ENCODE measurements at places on chromosomes 7 and 10. TPM values are rescaled to one million over a fixed set of nuclear protein-coding genes. Genes with fewer than 3 reads are reported as not detected.
A peak's percentile ranks its signal among the peaks of the same experiment; 100 is the strongest.

- H3K36me3 ChIP-seq = no peaks in the 10 kb centered on the region
- DNase-seq = no peak
- H3K27ac ChIP-seq = no peak overlapping the region
- H3K4me3 ChIP-seq = no peak overlapping the region
Observed at GRCh38 chr7:131829947-131830558, 273.6 kb upstream of the PODXL start.

DNA sequence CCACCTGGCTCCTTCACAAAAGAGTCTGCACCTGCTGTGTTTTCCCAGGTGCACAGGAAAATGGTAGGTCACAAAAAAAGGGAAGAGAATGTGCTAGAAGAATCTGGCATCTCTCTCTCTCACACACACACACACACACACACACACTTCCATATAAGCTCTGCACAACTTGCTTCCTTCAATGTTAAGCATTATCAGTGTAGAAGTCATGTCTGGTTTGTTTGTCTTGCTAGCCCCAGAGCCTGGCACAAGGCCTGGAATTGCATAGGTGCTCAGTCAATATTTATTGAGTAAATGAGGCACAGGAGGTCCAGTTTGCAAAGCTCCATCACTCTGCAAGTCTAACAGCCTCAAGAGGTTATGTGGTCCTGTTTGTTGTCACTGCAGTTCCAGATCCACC is 867.3 kb upstream of the AUTS2 start:
- H3K27me3 ChIP-seq = no peaks in the 10 kb centered on the region
- H3K36me3 ChIP-seq = no peaks in the 10 kb centered on the region
- H3K27ac ChIP-seq = no peak overlapping the region
- peak; percentile 49 for DNase-seq
- no peaks in the 10 kb centered on the region for H3K4me1 ChIP-seq

Gene GPR26
- total RNA-seq = not detected

Gene PYROXD2
- total RNA-seq = 17.8 TPM

DNA sequence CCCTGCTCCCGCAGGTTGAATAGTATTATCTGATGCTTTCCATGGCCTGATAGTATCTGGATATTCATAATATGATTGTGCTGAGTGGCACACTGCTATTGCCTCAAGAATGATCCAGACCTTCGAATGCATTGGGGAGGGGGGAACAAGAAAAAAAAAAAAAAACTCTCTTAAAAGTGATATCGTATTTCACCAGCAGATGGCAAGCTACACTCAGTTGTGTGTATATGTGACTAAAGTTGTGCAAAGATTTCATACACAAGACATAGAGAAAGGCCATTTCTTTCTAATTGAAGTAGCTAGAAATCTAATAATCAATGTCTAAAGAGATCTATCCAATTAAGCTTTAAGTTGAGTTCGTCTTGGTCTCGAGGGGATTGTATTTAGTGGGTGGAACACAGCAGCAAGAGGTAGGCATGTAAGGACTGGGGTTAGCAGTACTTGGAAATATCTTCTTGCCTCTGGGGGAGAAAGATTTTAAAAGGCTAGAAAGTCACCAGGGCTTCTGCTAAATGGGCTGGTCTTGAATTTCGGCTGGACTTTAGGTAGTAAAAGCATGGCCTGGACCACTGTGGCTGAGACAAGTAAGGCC is 15.3 kb downstream of the SFRP4 start:
- no peak for DNase-seq
- H3K36me3 ChIP-seq = no peaks in the 10 kb centered on the region
- no peak overlapping the region for H3K4me3 ChIP-seq
- no peak overlapping the region for H3K27ac ChIP-seq

GRCh38 chr7:72310301-72310700 is 101.8 kb downstream of the CALN1 start:
- H3K36me3 ChIP-seq = no peaks in the 10 kb centered on the region
- no peaks in the 10 kb centered on the region for H3K27me3 ChIP-seq
- no peak overlapping the region for H3K4me3 ChIP-seq

- H3K36me3 ChIP-seq = no peaks in the 10 kb centered on the region
- H3K27ac ChIP-seq = peak overlapping the region; percentile 78
- H3K4me1 ChIP-seq = peaks cover 81% of the 10 kb centered on the region
- peak; percentile 91 for DNase-seq
- peak overlapping the region; percentile 32 for H3K4me3 ChIP-seq
Observed at GRCh38 chr7:2641406-2642393, 9.9 kb downstream of the TTYH3 start.

- H3K4me3 ChIP-seq = no peak overlapping the region
- no peak for DNase-seq
- no peaks in the 10 kb centered on the region for H3K27me3 ChIP-seq
- no peak overlapping the region for H3K27ac ChIP-seq
- no peaks in the 10 kb centered on the region for H3K4me1 ChIP-seq
Observed at GRCh38 chr7:99601656-99602310, 3.7 kb downstream of the TMEM225B start.

GRCh38 chr7:118436663-118437062 is 212.2 kb downstream of the ANKRD7 start:
- no peaks in the 10 kb centered on the region for H3K4me1 ChIP-seq
- H3K27ac ChIP-seq = no peak overlapping the region
- H3K4me3 ChIP-seq = no peak overlapping the region
- H3K27me3 ChIP-seq = no peaks in the 10 kb centered on the region
- no peak for DNase-seq

DNA sequence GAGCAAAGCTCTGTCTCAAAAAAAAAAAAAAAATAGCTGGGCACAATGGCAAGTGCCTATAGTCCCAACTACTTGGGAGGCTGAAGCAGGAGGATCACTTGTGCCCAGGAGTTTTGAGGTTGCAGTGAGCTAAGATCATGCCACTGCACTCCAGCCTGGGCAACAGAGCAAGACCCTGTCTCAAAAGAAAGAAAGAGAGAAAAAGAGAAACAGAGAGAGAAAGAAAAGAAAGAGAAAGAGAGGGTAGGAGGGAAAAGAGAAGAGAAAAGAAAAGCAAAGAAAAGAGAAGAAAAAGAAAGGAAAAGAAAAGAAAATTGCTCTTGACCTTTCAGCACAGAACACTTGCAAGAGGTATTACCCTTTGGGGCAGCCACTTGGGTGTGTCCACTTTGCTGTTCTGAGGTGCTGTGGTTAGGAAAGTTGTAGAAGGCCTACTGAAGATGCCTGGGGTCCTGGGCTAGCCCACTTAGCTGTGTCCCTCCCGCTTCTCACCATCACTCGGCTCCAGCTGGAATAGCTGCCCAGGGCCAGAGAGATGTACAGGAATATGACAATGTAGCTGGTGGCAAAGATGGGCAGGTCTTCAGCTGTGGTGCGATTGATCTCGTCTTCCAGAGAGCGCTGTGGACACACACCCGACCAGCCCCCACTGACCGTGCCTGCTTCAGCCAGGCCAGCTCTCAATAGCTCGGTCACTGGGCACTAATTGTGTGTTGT is 5.6 kb downstream of the NPC1L1 start:
- H3K27me3 ChIP-seq = no peaks in the 10 kb centered on the region
- no peaks in the 10 kb centered on the region for H3K4me1 ChIP-seq
- DNase-seq = no peak
- no peak overlapping the region for H3K27ac ChIP-seq
- no peaks in the 10 kb centered on the region for H3K36me3 ChIP-seq
- no peak overlapping the region for H3K4me3 ChIP-seq

GRCh38 chr7:112410092-112410491 is 40.2 kb upstream of the IFRD1 start:
- H3K27ac ChIP-seq = no peak overlapping the region
- H3K27me3 ChIP-seq = no peaks in the 10 kb centered on the region
- DNase-seq = no peak
- no peaks in the 10 kb centered on the region for H3K36me3 ChIP-seq
- H3K4me1 ChIP-seq = no peaks in the 10 kb centered on the region
- no peak overlapping the region for H3K4me3 ChIP-seq

Gene SLC16A12
- 1.0 TPM for total RNA-seq

Gene ARHGEF5
- 39.5 TPM for total RNA-seq

DNA sequence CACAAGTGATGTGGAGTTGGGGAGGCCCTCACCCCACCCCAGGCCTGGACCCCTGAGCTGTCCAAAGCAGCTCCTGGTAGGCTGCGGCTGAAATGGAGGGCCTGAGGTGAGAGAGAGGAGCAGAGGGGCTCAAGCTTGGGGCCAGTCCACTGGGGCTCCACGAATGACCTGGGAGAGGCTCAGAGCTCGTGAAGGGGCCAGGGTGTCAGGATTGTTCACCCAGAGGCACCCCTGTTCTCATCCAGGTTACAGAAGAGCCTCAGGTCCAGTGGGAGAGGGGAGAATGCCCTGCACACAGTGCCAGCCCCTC is 102.2 kb upstream of the RET start:
- no peak overlapping the region for H3K27ac ChIP-seq
- DNase-seq = no peak
- no peak overlapping the region for H3K4me3 ChIP-seq
- H3K27me3 ChIP-seq = peaks cover 5% of the 10 kb centered on the region

- H3K27ac ChIP-seq = no peak overlapping the region
- H3K4me1 ChIP-seq = no peaks in the 10 kb centered on the region
- H3K4me3 ChIP-seq = no peak overlapping the region
Observed at GRCh38 chr7:155635817-155636216, 8.6 kb upstream of the RBM33 start.

Gene LIPK
- total RNA-seq = not detected

- H3K36me3 ChIP-seq = no peaks in the 10 kb centered on the region
- H3K27ac ChIP-seq = no peak overlapping the region
- no peaks in the 10 kb centered on the region for H3K4me1 ChIP-seq
- no peaks in the 10 kb centered on the region for H3K27me3 ChIP-seq
- no peak for DNase-seq
Observed at GRCh38 chr10:85420501-85421191, 945.9 kb downstream of the GRID1 start.

DNA sequence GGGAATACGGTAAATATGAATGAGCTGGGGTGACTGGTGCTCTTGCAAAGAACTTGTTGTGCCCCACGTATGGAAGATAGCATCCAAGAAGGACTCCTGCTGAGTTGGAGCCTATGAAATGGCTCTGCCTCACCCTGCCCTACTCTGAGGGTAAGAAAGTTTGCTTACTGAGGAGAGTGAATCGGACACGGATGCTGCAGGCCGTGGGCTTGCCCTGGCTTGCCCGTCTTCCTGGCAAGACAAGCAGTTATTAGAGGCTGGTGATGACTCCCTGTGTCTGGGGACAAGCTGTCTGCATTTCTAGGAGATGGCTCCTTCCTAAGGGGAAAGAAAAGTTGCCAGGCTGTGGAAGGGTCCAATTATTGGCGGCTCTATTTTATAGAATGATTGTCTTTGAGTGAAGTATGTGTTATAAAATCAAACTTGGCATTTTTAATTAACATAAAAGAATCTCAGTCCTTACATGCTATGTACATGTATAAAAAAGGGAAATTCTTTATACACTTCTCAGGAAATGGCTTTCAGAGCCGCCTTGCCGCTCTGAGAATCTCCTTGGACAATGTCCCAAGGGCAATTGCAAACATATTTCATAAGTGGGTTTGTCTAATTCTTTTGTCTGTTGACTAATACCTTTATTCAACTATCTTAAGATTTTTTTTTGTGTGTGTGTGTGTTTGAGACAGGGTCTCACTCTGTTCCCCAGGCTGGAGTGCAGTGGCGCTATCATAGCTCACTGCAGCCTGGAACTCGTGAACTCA is 64.6 kb downstream of the CYP26A1 start:
- H3K4me3 ChIP-seq = no peak overlapping the region
- no peak overlapping the region for H3K27ac ChIP-seq
- H3K36me3 ChIP-seq = no peaks in the 10 kb centered on the region
- no peaks in the 10 kb centered on the region for H3K27me3 ChIP-seq
- peaks cover 6% of the 10 kb centered on the region for H3K4me1 ChIP-seq
- no peak for DNase-seq

Gene ACTL6B
- total RNA-seq = not detected

- peak overlapping the region; percentile 60 for H3K4me3 ChIP-seq
- H3K27ac ChIP-seq = peak overlapping the region; percentile 84
- no peak for DNase-seq
- H3K4me1 ChIP-seq = peaks cover 23% of the 10 kb centered on the region
- H3K27me3 ChIP-seq = peaks cover 52% of the 10 kb centered on the region
- H3K36me3 ChIP-seq = no peaks in the 10 kb centered on the region
Observed at GRCh38 chr7:26374647-26375373, 83.1 kb downstream of the SNX10 start.

DNA sequence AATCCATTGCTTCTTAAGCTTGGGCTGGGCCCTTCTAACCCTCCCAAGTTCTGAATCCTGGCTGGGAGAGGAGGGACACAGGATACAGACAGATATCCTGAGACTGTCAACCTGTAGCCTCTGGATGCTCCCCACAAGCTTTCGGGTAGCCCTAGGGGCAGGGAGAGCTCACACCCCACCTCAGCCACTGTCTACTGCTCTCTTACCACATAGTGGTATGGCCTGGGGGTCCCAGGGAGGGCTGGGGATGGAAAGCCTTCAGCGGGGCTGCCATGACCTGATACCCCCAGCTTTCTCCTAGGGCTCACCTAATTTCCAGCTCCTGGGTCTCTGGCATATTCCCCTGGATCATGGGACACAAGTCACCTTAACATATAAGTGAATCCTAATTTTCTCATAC is 25.1 kb downstream of the CRHR2 start:
- H3K27me3 ChIP-seq = no peaks in the 10 kb centered on the region
- H3K4me1 ChIP-seq = no peaks in the 10 kb centered on the region
- DNase-seq = no peak
- H3K4me3 ChIP-seq = no peak overlapping the region
- H3K36me3 ChIP-seq = no peaks in the 10 kb centered on the region

DNA sequence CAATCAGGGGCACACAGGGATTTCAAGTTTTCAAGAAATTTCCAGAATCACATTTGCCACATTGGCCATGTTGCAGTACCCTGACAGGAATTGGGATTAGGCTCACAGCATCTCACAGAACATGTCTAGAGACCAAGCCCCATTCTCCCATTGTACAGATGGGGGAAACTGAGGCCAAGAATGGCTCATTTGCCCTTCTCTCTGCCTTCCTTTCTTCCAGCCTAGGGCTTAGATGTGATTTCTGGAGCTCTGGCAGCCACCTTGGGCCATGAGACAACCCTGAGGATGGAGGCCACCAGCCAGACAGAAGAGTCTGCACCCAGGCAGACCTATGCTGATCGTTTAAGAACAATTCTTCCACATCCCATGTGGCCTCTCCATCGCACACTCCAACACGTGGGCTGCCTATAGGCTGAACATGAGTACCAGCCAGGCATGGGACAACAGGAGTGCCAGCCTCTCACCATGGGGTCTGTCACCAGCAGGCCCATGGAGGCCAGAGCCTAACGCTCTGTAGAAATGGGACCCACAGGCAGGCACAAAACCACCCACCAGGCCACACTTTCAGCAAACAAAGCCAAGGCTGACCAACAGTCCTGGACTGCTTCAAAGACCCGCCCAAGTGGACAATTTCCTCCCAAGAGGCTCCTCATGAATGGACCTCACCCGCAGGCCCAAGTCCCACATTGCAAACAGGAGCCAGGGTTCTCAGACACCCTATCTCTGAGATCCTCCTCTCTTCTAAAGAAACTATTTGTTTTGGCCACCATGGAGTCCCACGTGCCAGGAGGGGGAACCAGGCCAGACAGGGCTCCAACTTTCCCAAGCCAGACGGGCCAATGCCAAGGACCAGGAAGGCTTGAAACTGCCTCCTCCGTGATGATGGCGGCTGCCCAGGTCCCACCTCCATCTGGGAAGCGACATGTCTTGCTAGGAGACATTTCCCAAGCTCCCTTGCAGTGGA is 20.7 kb downstream of the PDGFA start:
- no peaks in the 10 kb centered on the region for H3K27me3 ChIP-seq
- peaks cover 9% of the 10 kb centered on the region for H3K4me1 ChIP-seq
- peaks cover 40% of the 10 kb centered on the region for H3K36me3 ChIP-seq
- DNase-seq = peak; percentile 50
- no peak overlapping the region for H3K4me3 ChIP-seq

Gene CRYGN
- not detected for total RNA-seq

Gene LIPM
- not detected for total RNA-seq

Gene PHKG1
- 1.1 TPM for total RNA-seq
